ENCODE measurements at places on chromosomes 1 and 21.

DNA sequence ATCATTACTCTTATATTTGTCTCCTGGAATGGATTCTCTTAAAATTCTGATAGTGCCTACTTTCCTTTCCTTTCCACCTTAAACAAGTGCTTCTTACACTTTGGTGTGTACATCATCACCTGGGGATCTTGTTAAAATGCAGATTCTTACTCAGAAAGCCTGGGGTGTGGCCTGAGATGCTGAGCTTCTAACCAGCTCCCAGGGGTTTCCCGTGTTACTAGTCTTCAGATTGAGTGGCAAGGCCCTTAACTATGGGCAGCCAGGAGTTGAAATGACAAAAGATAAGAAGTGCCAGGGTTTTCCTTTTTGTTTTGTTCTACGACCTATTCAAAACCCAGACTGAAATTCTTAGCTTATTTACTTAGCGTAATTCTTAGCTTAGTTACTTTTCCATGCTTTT lies 159.2 kb downstream of the HFM1 start:
- DNase-seq, result no peak

DNA sequence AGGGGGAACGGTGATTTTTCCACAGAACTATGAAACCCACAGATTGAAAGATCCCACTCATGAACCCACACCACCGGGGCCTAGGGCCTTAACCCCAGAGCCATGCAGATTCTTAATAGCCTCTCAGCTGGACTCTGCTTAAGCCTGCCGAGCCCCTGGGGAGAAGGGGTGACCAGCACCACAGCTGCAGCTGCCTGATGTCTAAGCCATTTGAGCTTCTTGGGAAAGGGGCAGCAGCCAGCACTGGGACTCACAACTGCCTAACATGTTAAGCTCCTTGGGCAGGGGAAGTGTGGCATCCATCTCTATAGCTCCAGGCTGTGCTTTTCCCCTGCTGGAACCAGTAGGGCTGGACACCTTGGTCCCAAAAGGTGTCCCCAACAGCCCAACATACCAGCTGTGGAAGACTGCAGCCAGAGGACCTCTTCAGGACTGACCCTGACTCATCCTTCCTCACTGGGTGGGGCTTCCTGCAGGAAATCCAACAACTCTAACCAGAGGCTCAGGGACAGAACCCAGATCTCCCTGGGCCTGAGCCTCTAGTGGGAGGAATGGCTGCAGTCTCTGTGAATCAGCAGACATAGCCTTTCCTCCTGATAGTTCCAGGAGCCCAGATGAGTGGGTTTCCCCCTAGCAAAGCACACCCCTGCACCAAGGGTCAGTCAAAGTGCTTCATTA lies 34.6 kb upstream of the FMO3 start:
- DNase-seq, result no peak

GRCh38 chr21:35046263-35046624 lies 2.9 kb downstream of the RUNX1 start:
- DNase-seq, result no peak

DNA sequence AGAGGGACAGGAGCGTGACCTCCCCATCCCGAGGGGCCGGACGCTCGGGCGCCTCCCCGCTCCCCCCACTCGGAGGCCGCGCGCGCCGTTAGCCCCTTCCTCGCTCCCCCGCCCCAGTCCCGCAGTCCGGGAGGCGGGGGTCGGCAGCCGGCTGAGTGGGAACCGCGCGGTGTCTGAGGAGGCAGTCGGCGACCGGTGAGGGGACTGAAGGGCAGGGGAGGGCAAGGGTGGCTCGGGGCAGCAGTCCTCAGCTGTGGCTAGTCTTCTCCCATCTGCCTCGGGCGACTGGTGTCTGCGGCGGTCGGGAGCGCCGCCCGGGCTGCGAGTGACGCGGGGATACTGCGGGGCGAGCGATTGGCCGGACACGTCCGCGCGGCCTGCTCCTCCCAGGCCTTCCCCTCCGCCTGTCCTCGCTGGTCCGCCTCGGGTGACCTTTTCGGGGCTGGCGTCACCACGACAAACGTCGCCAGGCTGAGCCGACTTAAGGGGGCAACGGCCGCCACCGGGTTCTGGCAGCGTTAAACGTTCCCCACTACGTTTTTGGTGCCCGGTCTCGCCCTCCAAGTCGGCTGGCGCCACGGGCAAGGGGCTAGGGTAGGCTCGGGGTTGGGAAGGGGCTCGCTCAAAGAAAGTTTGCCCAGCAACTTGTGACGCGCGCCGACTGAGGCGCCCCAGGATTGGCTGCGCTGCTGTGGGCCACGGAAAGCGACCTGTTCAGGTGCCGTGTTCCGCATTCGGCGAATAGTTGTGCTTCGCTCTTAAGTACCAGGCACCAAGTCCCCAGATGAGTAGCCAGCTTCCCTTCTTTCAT lies 538 bp downstream of the ZNF672 start:
- DNase-seq, result peak; percentile 80

GRCh38 chr21:46459356-46460112 lies 843 bp downstream of the DIP2A start:
- no peak for DNase-seq

GRCh38 chr1:156703336-156703735 lies 2.0 kb downstream of the CRABP2 start:
- DNase-seq, result no peak

DNA sequence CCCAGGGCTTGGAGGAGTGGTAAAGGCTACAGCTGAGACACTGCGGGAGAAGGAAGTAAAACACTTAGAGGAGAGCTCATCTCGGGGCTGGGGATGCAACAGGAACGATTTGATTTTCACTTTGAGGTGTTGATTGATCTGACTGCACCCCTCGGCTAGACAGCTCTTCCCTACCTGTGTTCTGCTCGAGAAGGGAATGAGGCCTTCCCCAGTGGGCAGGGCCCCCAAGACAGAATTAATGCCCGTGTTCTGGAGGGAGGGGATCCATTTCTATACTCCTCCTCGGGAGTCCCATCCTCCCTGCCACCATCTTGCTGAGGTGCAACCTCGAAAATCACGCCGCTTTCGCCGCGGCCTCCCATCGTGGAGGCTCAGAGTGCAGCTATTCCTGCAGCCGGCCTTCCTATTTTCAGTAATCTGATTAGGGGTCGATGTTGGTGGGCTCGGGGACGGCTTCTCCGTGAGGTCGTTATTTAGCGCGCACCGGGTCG lies 2.4 kb downstream of the ATP2B4 start:
- no peak for DNase-seq

DNA sequence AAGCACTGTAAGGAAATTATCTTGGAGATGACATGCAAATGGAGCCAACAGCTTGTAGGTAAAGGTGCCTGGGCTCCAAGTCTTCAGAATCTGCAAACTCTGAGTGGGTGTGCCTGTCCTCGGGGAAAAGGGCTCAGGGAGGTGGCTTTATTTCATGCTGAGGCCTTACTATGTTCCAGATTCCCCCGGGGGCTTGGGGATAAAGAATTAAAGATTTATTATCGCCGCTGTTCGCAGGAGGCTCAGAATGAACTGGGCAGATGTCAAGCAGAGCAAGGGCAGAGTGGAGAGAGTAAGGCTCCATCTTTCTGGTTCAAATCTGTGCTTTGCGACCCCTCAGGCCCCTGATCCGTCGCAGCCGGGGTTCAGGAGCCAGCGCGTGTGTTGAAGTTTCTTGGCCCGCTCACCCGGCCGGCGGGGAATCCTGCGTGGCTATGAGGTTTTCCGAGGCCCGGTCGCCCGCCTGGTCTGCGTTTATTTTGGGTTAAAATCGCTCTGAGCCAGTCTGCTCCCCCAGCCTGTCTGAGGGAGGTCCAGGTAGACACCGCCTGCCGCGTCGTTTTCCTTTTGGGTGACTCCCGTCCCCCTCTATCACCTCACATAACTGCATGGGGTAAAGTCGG lies 19.5 kb downstream of the RHOU start:
- DNase-seq, result no peak

DNA sequence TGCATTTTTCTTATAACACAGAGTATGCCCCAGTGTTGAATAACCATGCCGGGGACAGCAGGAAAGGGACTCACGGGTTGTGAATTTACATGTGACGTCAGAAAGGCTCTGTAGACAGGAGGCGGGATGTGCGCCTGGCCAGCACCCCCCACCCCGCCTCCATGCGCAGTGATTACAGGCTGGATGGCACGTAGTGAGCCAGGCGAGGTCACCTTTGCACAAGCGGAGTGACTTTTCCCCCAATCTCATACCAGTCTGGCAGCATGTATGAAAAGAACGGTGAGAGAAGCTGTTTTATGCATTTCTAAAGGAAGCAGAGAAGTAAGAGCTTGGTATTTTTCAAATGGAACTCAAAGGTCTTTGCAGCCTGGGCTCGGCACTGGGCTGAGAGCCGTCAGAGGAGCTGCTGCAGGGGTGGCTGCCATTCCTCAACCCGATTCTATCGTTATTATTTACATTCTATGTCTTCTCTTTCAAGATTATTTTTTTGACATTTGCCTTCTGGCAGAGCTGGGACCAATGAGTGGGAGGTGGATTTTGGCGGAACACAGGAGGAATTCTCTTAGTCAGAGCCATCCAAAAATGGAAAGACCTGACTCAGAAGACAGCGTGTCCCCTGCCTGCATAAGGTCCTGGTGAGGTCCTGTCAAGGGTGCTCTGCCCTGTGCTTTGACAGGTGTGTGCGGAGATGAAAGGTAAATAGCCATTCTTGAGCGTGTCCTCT lies 115.6 kb upstream of the SLC45A1 start:
- DNase-seq, result no peak

- DNase-seq, result no peak
Measured at GRCh38 chr1:236753516-236753915, 41.6 kb upstream of the MTR start.

DNA sequence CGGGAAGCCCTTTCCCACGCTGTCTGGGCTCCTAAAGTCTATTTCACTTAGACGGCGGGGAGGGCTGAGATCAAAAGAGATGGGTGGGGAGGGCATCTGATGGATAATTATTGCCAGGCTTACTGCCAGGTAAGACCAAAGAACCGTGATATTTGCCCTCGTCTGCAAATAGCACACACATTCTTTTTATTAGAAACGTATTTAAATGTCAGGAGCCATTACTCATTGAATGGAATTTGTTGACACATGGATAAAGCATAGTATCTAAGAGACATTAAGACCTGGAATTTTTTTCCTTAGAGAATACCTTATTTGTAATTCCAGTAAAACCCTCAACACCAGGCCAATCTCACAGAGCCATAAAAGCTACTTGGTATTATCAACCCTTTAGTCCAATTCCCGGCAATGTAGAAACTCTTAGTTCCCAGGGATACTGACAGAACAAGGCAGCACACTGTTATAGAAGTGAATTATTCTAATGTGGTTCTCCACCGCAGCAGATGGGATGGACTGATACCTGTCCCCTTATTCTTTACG lies 10.6 kb downstream of the URB1 start:
- DNase-seq, result no peak

- no peak for DNase-seq
Measured at GRCh38 chr1:193525917-193526710, 339.7 kb upstream of the B3GALT2 start.

- no peak for DNase-seq
Measured at GRCh38 chr1:107142666-107143065, 1.8 kb downstream of the NTNG1 start.

GRCh38 chr1:116767782-116768382 lies 13.7 kb downstream of the CD2 start:
- no peak for DNase-seq

- no peak for DNase-seq
Measured at GRCh38 chr1:227893300-227893948, 54.3 kb downstream of the WNT9A start.

DNA sequence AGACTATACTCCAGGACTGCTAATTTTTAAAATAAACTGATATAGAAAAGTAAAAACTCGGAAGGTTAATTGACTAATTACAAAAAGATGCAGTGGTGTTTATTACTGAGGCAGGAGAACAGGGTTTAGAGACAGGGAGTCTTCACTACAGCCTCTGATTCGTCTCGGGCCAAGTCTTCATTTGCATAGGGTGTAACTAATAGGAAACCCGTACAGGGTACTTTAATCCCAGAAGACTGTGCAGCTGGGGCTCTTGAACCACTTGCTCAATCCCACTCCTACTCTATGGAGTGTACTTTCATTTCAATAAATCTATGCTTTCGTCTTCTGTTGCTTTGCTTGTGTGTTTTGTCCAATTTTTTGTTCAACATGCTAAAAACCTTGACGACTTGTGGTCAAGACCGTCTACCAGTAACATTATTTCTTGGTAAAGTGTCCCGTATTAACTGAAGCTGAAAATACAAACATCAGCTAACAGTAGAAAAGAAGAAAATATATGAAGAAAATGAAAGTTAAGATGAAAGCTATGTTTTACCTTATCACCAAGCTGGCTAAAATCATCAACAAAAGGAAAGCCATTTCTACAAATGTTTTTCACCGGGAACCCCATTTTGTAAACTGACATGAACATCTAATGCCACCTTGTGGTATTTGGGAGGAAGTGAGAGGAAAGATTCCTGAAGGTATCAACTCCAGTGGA lies 8.0 kb downstream of the SDHB start:
- DNase-seq, result no peak

- DNase-seq, result no peak
Measured at GRCh38 chr1:48196237-48196636, 26.3 kb upstream of the SLC5A9 start.

DNA sequence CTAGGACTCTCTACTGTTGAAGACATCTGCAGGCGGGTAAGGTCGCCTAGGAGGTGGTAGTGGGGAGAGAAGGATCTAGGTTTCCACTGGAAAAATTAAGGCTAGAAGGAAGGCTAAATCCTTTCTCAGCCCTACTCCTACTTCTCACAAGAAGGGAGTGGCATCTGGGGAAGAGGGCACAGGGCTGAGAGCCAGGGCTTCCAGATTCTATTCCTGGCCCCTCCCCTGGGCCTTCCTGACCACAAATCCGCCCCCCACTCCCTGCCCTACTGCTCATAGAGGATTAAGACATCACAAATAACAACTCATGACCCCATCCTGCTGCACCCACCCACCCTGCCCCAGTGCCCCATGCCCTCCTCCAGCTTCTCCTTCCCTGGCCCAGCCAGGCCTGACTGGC lies 2.5 kb downstream of the PHLDA3 start:
- DNase-seq, result no peak

DNA sequence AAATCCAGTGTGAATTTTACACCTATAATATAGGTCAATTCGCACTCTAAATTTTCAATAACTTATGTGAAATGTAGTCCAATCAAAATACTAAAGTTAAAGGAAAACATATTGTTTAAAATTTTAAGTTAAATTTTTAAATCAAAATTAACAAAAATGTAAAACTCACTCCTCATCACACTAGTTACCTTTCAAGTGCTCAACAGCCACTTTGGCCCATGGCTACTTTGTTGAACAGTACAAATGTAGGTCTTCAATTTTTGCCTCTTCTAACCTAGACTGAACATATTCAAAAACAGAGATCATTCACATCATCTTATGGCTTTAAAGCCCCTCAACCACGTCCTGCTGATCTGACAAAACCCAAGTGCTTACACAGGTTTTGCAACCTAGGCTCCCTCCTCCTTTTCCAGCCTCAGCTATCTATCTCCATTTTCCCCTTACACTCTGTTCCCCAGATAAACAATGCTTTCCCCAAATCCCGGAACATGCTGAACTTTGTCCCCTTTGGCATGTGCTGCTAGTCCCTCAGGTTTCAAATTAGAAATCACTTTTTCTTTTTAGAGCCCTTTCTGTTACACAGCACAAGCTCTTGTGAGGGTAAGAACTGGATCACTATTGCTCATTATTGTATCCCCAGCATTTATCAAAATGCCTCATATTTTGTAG lies 110.6 kb downstream of the AKT3 start:
- no peak for DNase-seq

Measured in activated gamma-delta T cell (primary cell).